Stimulated activated CD8-positive, alpha-beta memory T cell treated with anti-CD3 and anti-CD28 coated beads, Interleukin-2, amount 100 ng/mL, for 1 hour (primary cell): ENCODE measurements at places on chromosomes 4 and X.

GRCh38 chr4:100969925-100970324, 377.4 kb downstream of the PPP3CA start:
- no peak for DNase-seq

DNA sequence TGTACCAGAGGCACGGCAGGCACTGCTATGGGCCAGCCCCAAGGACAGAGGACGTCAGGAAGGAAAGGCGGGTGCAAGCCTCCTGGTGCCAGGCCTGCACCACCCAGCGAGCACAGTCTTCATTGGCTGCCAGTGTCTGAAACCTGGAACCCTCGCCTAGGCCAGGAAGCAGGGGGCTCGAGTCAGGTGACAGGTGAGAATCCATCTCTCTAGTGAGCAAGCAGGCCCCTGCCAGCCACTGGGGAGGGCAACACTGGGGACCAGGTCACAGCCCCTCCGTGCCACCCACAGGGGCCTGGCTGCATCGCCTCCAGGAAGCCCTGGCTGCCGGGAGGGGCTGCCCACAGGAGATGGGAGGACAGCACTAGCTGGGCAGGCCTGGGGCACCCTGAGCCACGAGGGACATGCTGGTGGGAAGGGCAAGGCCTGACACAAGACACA, 6.9 kb upstream of the HAUS3 start:
- DNase-seq, result no peak

DNA sequence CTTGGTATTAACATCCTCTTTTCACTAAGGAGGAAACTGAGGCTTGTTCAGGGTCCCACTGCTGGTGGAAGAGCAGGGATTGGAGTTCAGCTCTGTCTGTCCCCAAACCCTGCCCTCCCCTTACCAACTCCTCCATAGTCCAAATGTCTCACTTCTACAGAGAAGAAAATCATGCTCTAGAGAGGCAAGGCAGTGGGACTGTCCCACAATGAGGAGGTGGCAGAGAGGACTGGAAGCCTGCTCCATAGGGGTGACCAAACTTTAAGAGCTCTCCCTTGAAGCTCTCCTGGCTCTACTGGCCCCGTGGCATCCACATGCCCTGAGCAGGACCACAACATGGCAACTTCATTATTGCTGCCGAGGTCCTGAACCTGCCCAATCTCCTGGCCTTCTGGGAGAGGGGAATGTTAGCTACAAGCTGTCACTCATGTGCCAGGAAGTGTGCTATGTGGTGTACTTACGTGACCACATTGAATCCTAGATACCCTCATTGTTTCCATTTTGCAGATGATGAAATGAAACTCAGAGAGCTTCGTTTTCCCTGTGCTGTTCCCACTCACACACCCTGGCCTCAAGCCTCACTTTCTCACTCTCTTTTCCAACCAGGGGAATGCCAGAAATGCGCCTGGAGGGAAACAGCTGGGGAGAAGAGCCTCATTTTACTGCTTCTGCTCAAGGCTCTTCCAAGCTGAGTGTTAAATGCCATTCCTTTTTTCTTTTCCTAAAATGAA, 71.5 kb downstream of the ANAPC4 start:
- DNase-seq, result no peak

DNA sequence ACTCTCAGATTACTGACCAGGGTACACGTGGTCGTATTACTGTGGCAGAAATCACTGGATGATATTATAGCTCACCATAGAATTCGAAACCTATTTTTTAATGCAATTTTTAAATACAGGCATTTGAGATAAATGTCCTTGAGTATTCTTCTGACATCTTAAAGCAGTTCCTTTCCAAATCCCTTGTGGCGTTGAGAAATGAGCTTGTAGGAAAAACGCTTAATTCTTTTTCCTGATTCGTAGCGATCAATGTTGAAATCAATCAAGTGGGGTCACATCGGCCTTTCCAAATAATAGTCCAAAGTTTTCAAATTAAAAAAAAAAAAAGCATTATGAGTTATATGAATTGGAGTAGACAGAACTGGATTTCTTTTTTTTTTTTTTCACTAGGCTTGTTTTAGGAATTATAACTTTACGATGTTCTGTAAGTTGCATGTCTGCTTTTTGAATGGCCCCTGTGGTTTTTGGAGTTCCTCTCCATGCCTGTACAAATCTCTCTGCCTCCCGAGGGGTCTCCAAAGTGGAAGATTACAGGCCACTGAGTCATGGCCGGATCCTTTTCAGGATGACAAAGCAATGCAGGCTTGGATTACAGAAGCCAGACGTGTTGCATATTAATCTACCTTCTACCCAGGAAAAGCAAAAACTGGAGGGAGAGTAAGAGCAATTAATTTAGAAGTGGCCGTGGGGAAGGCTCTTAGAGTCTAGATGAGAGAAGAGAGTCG, 226.1 kb downstream of the SHOX start:
- DNase-seq, result no peak

GRCh38 chr4:47882228-47882627, 32.2 kb downstream of the NFXL1 start:
- DNase-seq, result no peak

- DNase-seq, result no peak
Observed at GRCh38 chr4:17811078-17811603, 362 bp downstream of the NCAPG start.

DNA sequence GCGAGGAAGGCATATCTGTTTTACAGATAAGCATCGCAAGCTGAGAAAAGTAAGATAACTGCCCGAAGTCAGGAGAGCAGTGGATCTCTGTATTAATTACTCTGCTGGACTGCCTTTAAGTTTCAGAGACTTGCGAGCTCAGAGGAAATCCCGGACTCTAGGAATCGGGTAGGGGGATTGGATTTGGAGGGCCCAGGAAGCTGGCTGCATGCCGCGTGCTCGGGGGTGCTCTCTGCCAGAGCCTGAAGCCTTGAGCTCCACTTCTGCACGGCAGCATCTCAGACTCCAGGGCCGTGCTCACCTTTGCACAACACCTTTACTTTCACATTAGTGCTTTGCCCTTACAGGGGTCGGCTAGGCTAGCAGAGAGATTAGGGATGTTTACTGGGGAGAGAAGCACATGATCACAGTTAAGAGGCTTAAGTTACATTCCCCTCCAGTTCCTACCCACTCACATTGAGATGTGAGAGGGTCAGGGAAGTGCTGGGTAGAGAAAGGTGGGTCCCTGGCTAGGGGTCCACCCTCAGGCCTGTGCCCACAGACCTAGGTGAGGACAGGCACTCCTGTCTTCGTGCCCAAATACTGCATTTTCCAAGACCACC, 57.0 kb downstream of the TRIML1 start:
- DNase-seq, result no peak

DNA sequence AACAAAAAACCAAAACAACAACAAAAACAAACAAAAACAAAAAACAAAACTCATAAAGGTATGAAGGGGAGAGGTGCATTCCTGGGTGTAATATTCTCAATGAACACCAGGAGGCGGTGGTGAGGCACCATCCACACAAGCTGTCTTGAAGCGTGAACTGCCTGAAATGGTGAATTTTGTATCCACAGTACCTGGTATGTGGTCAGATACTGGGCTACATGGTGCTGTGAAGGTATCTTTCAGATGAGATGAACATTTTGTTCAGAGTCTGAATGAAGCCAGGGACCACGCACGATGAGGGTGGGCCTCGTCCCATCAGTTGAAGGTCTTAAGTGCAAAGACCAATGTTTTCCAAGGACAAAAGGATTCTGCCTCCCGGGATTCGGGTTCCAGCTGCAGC, 58.5 kb downstream of the ASMT start:
- no peak for DNase-seq

- no peak for DNase-seq
Observed at GRCh38 chrX:41145920-41146608, 60.8 kb downstream of the USP9X start.

- no peak for DNase-seq
Observed at GRCh38 chr4:84497504-84498202, 1.4 kb downstream of the NKX6-1 start.

DNA sequence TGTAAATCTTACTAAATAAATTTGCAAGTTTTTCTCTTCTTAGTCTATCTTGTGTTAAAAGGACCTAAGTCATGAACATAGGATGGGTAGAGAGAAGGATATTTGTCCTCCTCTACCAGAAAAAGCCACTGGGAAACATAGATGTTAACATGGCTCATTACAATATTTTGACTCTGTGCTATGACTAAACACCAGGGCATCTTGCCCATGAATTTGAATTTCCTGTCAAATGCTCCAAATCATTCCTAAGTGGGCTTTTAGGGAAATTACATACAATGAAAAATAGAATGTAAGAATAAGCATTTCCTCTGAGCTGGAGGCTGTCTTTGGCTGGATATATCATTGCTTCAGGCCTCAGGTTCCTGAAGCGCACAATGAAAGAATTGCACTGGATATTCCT, 39.1 kb downstream of the ANOS1 start:
- DNase-seq, result no peak

DNA sequence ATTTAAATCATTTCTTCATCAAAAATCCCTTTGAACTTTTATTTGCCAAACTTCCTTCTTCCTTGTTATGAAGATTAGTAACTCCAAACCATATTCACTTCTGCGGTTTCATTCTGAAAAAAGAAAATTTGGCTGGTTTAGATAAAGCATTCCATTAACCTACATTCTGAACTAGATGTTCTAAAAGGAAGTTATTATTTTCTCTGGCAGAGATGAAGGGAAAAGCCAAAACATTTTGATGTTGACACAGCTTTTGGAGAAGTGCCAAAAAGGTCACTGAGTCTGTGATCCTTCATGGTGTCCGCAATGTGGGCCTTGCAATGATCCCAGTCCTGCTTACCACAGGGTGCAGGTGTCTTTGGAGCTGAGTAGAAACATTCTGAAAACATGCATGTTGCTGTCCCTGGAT, 36.0 kb downstream of the CXCL8 start:
- no peak for DNase-seq

- DNase-seq, result no peak
Observed at GRCh38 chr4:90546114-90546513, 418.9 kb downstream of the CCSER1 start.

DNA sequence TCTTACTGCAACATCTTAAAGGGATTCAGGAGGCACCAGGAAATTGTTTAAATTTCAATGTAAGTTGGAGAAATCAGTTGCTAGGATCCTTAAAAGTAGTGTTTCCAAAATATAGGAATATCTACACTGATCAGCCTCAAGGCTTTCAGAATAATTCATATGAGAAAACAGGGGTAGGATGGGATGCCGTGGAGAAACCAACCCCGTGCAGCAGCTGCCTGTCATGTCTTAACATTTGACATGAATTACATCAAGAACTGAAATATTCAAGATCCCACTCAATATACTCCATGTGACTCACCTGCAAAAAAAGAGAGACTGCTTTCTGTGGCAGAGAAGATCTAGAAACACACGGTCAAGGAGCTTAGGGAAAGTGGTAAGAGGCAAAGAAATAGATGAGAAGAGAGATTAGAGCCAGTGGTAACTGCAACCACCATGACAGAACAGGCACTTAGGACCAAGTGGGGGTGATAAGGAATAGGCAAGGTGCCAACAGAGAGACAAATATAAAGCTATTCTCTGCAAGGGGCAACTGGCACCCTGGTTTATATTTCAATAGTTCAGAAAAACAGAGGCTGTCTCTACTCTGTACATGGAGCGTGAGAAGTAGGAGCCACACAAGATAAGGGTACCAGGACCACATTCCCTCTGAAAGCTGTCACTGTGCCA, 64.0 kb downstream of the SLC39A8 start:
- no peak for DNase-seq

GRCh38 chr4:150135134-150135772, 57.0 kb downstream of the DCLK2 start:
- no peak for DNase-seq

DNA sequence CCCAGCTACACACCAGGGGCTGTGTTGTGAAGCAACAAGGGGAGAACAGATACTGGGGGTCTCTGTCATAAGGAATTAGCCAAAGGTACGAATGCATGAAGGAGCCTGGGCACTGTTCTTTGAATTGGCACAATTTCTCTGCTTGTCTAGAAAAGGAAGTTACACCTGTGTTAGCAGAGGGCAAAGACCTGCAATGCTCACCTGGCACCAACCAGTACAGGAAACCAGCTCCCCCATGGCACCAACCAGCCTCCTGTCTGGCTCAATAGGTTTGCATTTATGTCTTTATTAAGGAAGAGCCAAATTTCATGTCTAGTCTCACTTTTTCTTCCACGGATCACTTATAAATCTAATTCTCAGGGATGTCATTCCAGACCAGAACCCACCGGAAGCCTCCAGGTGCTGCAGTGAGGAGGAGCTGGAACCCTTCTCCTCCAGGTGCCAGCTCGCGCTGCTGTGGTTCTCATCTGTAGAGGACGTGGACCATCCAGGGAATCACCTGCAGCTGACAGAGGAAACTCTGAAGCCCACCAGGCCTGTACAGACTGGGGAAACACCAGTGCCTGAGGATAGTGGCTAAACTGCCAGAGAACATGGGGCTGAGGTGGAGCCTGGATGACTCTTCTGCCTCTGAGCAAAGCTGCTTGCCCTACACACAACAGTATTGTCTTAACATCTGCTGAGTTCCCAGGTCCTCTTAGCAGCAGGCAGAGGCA, 113.4 kb upstream of the TRIM2 start:
- no peak for DNase-seq

GRCh38 chr4:17356926-17357325, 155.0 kb downstream of the QDPR start:
- no peak for DNase-seq

GRCh38 chrX:154695911-154696675, 42.7 kb upstream of the CTAG2 start:
- no peak for DNase-seq

GRCh38 chrX:153551135-153551534, 33.7 kb downstream of the ATP2B3 start:
- DNase-seq, result no peak

- no peak for DNase-seq
Observed at GRCh38 chrX:134396174-134396573, 63.8 kb upstream of the HPRT1 start.

DNA sequence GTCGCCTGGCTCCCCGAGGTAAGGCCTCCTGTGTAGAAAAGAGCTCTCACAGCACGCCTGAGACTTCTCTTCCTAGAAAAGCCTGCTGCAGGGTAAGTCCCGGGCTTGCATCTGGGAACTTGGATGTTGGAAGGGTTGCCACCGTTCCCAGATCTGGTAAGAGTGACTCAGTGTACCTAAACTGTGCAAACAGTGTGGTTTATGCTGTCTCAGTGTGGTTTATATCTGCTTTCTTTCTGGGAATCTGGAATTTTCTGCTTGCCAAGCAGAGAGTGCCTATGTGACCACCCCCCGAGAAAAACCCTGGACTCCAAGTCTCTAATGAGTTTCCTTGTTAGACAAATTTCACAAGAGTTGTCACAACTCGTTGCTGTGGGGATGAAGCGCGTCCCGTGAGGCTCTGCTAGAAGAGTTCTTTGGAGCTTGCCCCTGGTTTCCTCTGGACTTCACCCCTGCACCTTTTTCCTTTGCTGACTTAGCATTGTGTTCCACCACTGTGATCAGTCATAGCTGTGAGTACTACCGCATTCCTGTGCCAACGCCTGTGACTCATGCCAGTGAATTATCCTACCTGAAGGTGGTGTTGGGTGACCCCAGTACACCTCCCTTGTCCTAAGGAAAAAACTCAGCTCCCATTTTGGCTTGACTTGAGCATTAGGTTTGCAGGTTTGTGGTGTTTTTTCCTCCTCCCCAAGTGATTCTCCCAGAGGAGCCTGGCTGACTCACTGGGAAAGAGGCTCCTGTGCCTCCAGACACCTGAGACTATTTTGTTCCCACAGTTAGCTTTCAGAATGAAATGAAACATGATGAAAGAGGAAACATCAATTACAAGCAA, 14.5 kb downstream of the SLC2A9 start:
- no peak for DNase-seq
